ENCODE measurements at places on chromosomes 12 and 14.

DNA sequence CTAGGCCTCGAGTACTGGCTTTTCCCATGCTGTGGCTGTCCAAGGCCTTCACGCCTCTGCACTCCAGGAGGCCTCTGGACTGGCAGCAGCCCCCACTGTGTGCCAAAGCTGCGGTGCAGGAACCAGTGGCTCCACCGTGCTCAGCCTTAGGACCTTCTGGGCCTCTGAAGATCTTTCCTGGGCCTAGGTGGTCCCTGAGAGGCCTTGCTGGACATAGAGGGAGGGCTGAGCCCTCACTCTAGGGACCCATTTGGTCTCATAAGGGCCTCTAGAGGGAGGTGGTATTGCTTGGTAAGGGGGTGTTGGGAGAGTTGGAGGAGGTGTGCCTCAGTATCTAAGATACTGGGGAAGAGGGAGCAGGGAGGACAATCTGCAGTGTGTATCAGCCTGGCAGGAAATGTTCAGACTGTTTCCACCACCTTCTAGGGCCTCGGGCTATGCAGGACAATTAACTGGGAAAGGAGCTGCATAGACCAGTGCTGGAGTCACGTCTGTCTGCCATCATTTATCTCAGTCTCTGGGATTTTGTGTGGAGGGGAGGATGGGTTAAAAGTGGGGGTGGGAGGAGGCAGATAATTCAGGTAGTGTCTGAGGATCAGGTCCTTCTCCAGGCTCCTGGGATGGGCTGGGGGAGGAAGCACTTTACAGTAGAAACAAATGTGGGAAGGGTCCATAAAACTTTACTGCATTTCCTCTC lies 2.9 kb downstream of the HOXC5 start:
- no peak for DNase-seq

DNA sequence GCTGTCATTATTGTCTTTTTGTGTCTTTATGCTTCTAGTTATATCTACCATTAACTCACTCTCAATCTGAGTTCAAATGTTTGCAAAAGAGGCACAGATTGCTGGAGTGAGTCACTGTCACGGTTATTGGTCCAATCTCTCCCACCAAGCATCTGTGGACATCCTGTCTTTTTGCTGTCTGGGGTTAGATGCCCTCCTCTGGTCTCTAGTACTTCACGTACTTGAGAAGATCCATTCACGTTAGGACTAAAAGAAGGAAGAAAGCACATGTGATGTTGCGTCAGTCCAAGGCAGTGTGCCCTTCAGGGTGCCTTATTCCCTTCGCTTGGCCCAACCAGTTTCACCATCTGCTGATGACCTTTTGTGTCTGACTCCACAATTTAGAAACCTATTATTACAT lies 72.3 kb upstream of the STXBP6 start:
- peak; percentile 76 for DNase-seq

GRCh38 chr12:115661112-115661511 lies 616.4 kb downstream of the MED13L start:
- peak; percentile 53 for DNase-seq

GRCh38 chr14:95355422-95355821 lies 35.7 kb upstream of the CLMN start:
- no peak for DNase-seq

GRCh38 chr12:20446836-20447235 lies 78.5 kb downstream of the PDE3A start:
- DNase-seq = no peak

GRCh38 chr14:21039585-21040369 lies 2.4 kb upstream of the RNASE7 start:
- DNase-seq = peak; percentile 50

DNA sequence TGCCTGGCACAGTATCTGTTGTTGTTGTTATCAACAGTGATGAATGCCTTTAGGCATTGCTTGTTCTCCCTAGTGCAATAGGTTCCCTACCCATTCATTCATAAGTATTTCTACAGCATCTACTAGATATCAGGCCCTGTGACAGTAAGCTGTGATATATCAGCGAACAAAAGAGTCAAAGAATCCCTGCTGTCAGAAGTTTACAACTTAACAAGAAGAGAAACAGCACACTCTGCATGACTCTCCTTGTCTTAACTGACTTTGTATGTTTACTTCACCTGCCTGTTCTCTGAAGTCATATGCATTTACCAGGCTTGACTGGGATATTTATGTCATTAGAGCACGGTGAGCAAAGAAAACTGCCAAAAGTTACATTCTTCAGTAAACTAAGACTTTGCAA lies 452.2 kb upstream of the RPL10L start:
- no peak for DNase-seq

GRCh38 chr14:71022939-71023338 lies 115.7 kb downstream of the PCNX1 start:
- DNase-seq = no peak

DNA sequence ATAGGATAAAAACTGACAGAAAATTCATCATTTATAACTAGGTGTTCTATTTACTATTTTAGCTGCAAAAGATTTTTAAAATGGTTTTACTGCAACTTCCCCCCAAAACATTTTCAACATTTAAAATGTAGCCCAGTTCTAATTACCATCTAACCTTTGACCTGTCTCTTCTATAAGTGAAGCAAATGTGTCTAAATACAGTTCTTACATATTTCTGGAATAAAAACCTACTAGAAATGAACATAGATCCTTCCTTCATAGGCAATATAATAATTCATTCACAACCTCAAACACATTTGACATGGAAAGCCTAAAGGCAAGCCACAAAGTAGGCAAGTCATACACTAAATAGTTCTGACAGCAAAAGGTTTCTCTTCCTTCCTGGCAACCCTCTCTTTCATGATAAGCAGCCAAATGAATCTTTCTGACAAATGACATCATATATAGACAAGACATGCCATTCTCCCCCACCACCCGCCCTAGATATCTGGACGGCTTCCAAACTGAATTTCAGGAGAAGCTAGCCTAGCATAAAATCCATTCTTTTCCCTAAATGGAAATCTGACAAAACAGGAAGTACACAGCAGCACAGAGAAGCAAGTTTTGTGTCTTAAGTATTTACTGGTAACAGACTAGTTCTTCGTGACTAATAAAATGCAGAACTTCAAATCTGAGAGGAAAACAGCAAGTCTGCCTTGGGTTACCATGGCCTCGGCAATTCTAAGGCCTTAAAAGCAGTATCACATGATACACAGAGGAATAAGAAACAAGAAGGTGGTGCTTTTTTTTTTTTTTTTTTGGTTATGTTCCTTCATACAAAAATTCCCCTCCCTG lies 17.2 kb upstream of the ARID4A start:
- DNase-seq = peak; percentile 76

DNA sequence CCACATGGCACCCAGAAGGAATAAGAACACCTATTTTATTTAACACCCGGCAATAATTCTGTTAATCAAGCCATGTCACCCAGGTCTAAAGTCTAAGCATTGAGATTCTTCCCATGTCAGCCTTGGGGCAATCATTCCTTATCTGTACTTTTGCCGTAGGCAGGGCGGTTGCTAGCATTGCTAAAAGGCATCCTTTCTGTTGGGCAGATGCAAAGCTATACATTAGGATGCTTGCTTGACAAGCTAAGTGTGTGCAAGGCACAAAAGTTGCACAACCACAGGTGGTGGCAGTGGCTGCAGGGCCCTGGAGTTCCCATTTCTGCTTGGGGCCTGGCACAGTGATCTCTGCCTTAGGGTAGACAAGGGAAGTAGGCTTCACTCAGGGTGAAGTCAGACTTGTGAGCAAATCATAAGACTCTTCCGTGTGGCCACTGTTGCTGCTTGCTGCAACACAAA lies 12.5 kb upstream of the GALNT6 start:
- no peak for DNase-seq

DNA sequence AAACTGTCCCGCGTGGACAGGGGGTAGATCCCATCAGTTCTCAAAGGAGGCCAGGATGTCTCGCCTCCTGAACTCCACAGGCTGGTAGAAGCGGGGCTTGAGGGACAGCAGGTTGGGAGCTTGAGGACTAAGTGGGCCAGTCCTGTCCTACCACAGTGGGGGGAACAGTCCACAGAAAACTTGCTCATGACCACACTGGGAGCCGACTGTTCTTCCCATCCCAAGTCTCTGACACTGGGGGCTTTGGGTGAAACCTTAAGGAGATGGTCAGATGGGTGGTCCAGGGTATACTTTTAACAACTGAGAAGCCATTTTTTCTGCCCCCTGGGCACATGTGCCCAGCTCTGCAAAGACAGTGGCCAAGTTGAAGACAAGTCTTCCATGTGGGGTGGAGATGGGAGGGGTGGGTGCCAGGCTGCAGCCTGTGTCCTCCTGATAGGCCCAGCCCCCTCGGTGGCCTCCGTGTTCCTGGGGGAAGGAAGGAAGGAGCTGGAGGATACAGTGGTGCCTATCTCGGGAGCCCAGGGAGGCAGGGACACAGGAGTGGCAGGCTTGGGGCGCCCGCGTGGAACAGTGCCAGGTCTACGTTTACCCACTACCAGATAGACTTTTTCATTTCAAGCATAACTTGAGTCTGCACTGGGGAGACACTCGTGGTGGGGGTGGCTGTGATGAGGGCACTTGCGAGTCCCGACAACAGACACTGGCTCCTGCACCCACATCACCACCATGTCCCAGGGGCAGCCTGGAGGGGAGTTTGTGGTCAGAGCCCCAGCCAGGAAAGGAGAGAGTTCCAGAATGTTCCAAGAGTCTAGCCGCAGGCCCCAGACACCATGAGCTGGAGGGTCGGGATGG lies 14.7 kb downstream of the RHOF start:
- no peak for DNase-seq

- no peak for DNase-seq
Measured at GRCh38 chr12:122738571-122738970, 7.9 kb upstream of the HCAR1 start.

DNA sequence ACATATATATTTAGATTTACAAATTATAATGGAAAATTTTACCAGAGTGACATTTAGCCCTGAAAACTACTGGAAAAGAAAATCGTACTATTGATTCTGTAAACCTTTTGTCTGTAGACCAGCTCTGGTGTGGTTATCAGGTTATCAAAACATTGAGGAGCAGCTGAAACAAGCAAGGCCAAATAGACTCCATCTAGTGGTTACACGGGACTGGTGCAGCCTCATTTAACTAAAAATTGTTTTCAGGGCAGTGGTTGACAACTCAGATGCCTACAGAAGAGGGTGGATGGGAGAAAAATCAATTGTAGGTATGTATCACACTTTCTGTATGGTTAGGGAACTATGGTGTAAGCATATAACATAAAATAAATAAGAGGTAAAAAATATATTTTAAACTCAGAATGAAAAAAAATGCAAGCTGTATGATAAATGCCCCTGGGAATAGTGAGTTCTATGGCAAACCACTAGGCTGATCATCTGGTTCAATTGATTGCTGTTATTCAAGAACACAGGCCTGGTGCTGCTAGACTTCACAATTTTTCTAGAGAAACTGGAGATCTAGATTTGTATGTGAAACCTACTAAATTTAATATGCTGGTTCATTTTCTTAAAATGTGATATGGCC lies 51.2 kb downstream of the ACSS3 start:
- peak; percentile 33 for DNase-seq

- DNase-seq = no peak
Measured at GRCh38 chr12:948238-948637, 1.3 kb downstream of the RAD52 start.

GRCh38 chr12:127165567-127166392 lies 1101.2 kb upstream of the TMEM132C start:
- DNase-seq = peak; percentile 91

DNA sequence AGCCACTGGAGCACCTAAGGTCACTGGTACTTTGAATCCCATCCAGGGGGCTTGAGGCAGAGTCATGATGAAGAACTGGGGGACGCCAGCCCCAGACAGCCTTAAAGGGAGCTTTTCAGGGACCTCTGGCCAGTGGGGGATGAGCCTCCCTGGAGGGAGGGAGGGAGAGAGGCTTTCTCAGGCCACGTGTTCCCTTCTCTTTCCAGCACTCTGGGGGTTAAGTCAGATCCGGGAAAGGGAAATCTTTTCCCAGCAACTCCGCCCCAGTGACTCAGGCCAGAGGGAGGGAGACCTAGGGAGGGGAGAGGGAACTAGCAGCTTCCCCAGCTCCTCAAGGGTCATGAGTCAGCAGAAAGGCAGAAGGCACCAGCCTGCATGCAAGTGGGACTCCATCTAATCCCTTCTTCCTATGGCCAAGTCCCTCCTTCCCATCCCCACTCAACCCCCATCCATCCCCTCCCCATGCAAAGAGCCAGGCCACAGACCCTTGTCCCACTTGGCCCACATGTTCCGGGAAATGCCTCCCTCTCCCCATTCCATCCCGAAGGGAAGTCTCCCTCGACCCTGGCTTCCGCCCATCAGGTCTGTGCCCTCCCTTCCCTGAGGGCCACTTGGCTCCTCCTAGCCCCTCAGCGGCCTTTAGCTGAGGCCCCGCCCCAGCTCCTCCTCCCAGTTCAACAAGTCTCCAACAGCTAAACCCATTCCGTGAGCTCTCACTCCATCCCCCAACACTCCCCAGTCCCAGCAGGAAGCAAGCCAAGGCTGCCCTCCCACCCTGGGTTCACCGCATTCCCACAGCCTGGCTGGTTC lies 5.6 kb downstream of the TNFRSF1A start:
- peak; percentile 100 for DNase-seq

DNA sequence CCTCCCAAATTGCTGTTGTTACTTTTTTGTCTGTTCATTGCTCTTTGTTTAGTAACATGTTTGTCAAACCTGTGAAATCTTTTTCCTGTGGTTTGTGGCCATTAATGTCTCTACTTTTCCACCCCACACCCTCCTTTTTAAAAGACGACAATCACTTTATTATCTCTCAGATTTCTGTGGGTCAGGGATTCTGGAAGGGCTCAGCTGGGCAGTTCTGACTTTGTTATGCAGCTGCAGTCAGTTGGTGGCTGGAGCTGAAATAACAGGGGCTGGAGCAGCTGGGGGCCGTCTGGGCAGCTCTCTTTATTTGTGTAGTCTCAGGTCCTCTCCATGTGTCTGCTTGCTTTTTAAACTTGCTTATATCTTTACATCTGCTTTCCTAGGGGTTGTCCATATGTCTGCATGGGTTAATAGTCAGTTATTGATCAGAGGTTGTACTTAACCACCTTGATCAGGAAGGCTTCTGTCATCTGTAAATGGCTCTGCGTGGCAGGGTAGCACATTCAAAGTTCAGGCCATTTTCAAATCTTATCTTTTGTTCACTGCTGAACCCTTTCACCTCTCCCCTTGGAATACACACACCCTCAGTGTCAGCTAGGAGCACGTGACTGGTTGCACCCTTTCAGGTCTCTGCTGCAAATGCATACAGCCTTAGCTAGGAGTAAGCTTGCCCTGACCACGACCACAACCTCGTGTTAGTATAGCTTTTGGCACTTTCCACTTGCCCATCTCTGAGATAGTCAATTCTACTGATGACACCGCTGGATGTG lies 27.9 kb downstream of the BORCS5 start:
- no peak for DNase-seq

DNA sequence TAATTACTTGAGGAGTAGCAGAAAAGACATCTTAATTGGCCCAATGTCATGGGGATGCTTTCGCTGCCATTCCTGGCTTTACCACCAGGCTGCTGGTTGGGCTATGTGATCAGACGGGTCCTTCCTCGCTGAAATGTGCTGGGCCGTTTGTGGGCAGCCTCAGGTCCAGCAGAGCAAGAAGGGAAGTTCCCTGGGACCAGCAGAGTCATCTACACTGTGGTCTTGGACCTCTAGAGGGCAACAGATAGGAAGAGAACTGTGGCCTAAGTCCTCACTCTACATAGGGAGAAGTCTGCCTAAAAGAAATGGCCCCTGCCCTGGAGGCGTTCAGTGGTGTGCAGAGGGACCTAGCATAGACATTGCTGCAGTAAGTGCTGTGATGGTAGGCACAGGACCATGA lies 10.9 kb downstream of the EVL start:
- peak; percentile 26 for DNase-seq

- peak; percentile 18 for DNase-seq
Measured at GRCh38 chr12:7112041-7112440, 3.0 kb upstream of the C1RL start.
